ENCODE measurements at places on chromosomes 11 and 22. TPM values are rescaled to one million over a fixed set of nuclear protein-coding genes. Genes with fewer than 3 reads are reported as not detected.

C11orf98 gene
- total RNA-seq: 16.8 TPM

- H3K27ac ChIP-seq: no peak overlapping the region
- DNase-seq: no peak
- no peaks in the 10 kb centered on the region for H3K4me1 ChIP-seq
- H3K4me3 ChIP-seq: no peak overlapping the region
- no peaks in the 10 kb centered on the region for H3K27me3 ChIP-seq
Measured at GRCh38 chr11:62217191-62217748, 8.8 kb downstream of the SCGB2A1 start.

TRPM5 gene
- not detected for total RNA-seq

ENTHD1 gene
- total RNA-seq: not detected

GRCh38 chr22:33326540-33327295 is 268.5 kb upstream of the SYN3 start:
- H3K36me3 ChIP-seq: no peaks in the 10 kb centered on the region
- H3K4me3 ChIP-seq: no peak overlapping the region
- no peaks in the 10 kb centered on the region for H3K4me1 ChIP-seq

DNA sequence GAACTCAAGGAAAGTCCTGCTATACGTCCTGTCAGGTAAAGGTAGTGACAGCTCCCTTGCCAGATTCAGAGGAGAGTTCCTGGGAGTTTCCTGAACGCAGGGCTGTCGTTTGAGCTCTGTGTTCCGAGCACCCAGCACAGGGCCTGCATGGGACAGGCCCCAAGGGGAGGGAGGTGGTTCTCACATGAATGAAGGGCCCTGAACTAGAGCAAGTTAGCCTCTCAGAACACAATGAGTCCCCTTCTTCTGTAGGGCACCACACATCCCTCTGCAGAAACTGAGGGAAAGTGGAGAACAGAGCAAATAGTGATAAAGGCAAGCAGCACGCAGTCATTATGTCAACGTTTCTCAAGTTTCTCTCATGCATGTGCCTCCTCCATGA is 35.3 kb downstream of the NEU3 start:
- no peaks in the 10 kb centered on the region for H3K36me3 ChIP-seq
- H3K27me3 ChIP-seq: no peaks in the 10 kb centered on the region
- H3K4me3 ChIP-seq: no peak overlapping the region
- H3K27ac ChIP-seq: no peak overlapping the region
- no peaks in the 10 kb centered on the region for H3K4me1 ChIP-seq

Measured in upper lobe of left lung (tissue), 6 donors.